ENCODE measurements at places on chromosomes 3 and 15. TPM values are rescaled to one million over a fixed set of nuclear protein-coding genes. Genes with fewer than 3 reads are reported as not detected.

DNA sequence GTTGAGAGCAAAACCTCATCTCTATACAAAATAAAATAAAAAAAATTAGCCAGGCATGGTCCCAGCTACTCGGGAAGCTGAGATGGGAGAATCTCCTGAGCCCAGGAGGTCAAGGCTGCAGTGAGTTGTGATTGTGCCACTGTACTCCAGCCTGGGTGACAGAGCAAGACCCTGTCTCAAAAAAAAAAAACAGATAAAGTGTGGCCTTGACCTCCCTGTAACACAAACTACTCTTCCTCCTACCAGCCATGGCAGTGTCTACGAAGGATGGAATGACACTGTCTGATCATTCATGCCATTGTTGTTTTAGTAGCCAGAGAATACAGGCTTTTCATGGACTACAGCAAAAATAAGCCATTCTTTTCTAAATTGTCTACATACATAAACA is 117.1 kb upstream of the IQSEC1 start:
- H3K36me3 ChIP-seq, result no peaks in the 10 kb centered on the region
- DNase-seq, result no peak
- no peak overlapping the region for H3K4me3 ChIP-seq
- H3K27ac ChIP-seq, result no peak overlapping the region
- no peaks in the 10 kb centered on the region for H3K27me3 ChIP-seq

- H3K36me3 ChIP-seq, result no peaks in the 10 kb centered on the region
- DNase-seq, result no peak
- no peak overlapping the region for H3K4me3 ChIP-seq
- H3K27me3 ChIP-seq, result no peaks in the 10 kb centered on the region
These were observed 57.2 kb upstream of the TOPAZ1 start for GRCh38 chr3:44184319-44184953.

- no peaks in the 10 kb centered on the region for H3K36me3 ChIP-seq
- DNase-seq, result no peak
- H3K27me3 ChIP-seq, result no peaks in the 10 kb centered on the region
- no peaks in the 10 kb centered on the region for H3K4me1 ChIP-seq
- H3K27ac ChIP-seq, result no peak overlapping the region
These were observed 147.3 kb upstream of the DPH6 start for GRCh38 chr15:35693286-35693685.

DNA sequence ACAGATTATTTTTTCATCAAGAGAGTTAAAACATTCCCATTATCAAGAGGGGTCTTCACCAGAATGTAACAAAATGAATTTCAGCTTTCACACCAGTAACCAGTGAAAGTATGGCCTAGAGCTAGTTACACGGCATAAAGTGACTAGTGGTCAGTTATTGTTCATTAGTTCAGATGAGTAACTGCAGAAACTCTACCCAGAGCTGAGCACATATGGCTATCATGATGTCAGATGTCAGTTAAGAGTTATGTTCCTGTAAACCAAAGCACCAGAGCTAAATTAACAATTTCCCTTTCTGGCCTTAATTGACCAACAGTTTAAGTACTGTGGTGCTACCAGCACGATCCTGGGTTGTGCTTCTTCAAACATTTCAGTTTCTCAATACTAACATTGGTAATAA is 6.6 kb upstream of the MRPS25 start:
- peaks cover 6% of the 10 kb centered on the region for H3K36me3 ChIP-seq
- no peaks in the 10 kb centered on the region for H3K27me3 ChIP-seq
- no peak for DNase-seq
- H3K27ac ChIP-seq, result no peak overlapping the region
- H3K4me3 ChIP-seq, result no peak overlapping the region

DNA sequence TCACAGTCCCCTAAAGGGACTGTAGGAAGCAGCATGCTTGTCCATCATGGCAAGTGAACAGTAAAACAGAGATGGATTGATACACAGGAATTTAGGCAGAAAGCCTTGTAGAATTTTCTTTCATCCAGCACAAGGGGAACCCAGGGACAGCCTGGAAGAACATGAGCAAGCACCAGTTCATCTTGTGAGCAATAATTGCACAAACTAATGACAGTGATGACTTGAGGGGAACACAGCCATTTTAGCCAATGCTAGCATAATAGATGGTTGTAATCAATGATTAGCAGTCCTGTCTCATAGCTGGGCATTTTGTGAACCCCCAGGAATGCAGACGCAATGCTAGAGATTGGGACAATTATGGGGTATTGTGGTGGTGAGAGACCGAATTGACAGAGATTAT is 6.7 kb downstream of the CD200 start:
- DNase-seq, result no peak
- peaks cover 1% of the 10 kb centered on the region for H3K36me3 ChIP-seq
- H3K27ac ChIP-seq, result peak overlapping the region; percentile 37

DNA sequence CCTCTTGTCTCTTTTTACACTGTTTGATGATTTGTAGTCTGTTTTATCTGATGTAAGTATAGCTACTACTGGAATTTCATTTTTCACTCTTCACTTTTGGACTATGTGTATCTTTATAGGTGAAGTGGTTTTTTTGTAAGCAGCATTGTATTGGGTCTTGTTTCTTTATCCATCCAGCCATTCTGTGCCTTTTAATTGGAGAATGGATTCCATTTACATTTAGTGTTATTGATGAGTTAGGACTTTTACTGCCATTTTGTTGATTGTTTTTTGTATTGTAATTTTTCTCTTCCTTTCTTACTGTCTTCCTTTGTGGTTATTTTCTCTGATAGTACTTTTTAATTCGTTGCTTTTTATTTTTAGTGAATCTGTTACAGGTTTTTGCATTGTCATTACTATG is 54.5 kb downstream of the RNF13 start:
- peaks cover 5% of the 10 kb centered on the region for H3K36me3 ChIP-seq
- no peaks in the 10 kb centered on the region for H3K4me1 ChIP-seq
- no peak overlapping the region for H3K27ac ChIP-seq
- H3K4me3 ChIP-seq, result no peak overlapping the region

- H3K36me3 ChIP-seq, result no peaks in the 10 kb centered on the region
- no peaks in the 10 kb centered on the region for H3K4me1 ChIP-seq
- no peak for DNase-seq
These were observed 88.4 kb downstream of the DGKG start for GRCh38 chr3:186273586-186273985.

Gene SMCO1
- not detected for total RNA-seq

Gene GOLGA8N
- 9.6 TPM for total RNA-seq

- H3K27ac ChIP-seq, result no peak overlapping the region
- H3K4me3 ChIP-seq, result no peak overlapping the region
- peaks cover 12% of the 10 kb centered on the region for H3K4me1 ChIP-seq
- H3K27me3 ChIP-seq, result no peaks in the 10 kb centered on the region
- DNase-seq, result no peak
- no peaks in the 10 kb centered on the region for H3K36me3 ChIP-seq
These were observed 36.3 kb downstream of the KBTBD8 start for GRCh38 chr3:67034371-67034770.

DNA sequence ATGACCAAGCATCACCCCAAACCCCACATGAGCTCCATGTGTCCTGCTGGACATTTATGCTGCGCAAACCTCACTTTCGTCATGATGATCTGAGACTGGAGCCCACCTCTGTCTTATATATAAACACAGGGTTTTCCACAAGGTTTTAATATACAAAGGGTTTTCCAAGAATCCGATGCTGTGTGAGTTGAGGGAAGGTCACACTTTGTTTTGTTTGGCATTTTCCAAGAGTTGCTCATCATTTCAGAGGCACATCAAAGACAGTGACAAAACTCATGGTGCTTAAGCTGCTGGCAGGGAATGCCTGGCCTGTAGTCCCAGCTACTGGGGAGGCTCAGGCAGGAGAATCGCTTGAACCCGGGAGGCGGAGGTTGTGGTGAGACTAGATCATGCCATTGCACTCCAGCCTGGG is 20.0 kb downstream of the EFCC1 start:
- H3K36me3 ChIP-seq, result no peaks in the 10 kb centered on the region
- peaks cover 25% of the 10 kb centered on the region for H3K4me1 ChIP-seq
- H3K27ac ChIP-seq, result no peak overlapping the region
- no peak overlapping the region for H3K4me3 ChIP-seq

DNA sequence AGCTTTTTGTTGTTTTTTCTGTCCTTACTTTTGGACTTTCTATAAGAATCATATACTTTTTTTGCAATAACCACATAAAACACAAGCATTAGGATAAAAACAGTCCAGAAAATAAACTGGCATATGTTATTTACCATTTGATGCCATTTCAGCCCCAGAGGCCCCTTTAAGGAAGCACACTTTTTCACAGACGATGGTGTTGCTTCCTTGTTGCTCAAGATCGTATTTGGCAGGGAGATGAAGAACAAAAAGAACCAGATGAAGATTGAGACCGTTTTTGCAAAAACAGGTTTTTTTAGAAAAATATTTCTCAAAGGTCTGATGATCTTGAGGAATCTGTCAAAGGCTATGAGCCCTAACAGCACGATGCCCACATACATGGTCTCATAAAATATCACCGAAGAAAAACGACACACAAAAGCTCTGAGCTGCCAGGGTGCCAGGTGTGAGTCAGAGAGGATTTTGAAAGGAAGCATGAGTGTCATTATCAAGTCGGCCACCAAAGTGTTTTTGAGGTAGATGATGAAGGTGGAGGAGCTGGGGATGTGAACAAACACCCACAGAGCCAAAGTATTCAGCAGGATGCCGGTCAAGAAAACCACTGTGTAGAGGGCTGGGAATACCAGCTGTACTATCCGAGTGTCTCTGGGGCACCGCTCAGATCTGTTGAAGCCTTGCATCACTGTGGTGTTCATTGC is 902 bp downstream of the P2RY13 start:
- no peaks in the 10 kb centered on the region for H3K36me3 ChIP-seq
- no peaks in the 10 kb centered on the region for H3K27me3 ChIP-seq
- peak; percentile 25 for DNase-seq
- H3K27ac ChIP-seq, result no peak overlapping the region
- peaks cover 7% of the 10 kb centered on the region for H3K4me1 ChIP-seq

DNA sequence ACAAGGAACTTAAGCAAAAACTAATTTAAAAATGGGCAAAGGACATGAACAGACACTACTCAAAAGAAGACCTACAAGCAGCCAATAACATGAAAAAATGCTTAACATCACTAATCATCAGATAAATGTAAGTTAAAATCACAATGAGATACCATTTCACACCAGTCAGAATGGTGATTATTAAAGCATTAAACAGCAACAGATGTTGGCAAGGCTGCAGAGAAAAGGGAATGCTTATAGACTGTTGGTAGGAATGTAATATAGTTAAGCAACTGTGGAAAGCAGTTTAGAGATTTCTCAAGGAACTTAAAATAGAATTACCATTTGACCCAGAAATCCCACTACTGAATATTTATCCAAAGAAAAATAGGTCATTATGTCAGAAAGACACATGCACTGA is 482.2 kb downstream of the SQOR start:
- H3K4me3 ChIP-seq, result no peak overlapping the region
- H3K27me3 ChIP-seq, result no peaks in the 10 kb centered on the region
- no peak overlapping the region for H3K27ac ChIP-seq
- H3K36me3 ChIP-seq, result no peaks in the 10 kb centered on the region

Gene SERPINI2
- not detected for total RNA-seq

DNA sequence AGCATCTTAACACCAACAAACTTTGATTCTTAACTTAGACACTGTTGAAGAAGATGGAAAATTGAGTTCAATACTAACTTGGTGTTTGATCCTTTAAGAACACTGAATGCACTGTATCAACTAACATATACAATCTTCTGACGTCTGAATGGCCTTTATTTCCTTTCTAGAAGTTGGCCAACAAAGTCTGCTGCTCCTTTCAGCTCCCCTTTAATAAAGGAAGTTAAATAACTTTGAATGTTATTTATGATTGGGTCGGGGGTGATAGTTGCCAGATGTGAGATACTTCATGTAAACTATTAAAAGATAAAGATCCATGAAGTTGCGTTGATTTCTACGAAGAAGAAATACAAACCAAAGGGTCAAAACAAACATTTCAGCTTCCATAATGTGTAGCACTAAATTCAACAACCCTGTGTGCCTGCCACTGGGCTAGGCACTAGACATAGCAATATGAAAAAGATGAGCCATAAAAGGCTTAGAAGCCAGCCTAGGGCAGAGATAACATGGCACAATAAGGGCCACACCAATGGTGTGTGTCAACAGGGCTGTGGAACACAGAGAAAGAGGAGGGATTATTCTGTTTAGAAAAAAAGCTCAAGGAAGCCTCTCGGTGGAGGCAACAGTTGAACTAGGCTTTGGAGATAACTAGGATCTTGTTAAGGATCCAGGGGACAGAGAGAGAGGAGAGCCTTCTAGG is 337.8 kb downstream of the MECOM start:
- H3K27ac ChIP-seq, result no peak overlapping the region
- DNase-seq, result no peak
- H3K27me3 ChIP-seq, result no peaks in the 10 kb centered on the region
- no peak overlapping the region for H3K4me3 ChIP-seq
- H3K4me1 ChIP-seq, result no peaks in the 10 kb centered on the region

GRCh38 chr3:43999728-44000319 is 241.9 kb upstream of the TOPAZ1 start:
- H3K27ac ChIP-seq, result no peak overlapping the region
- peaks cover 45% of the 10 kb centered on the region for H3K27me3 ChIP-seq
- H3K4me3 ChIP-seq, result no peak overlapping the region
- peaks cover 49% of the 10 kb centered on the region for H3K4me1 ChIP-seq

- H3K4me1 ChIP-seq, result no peaks in the 10 kb centered on the region
- H3K36me3 ChIP-seq, result peaks cover 16% of the 10 kb centered on the region
- no peak overlapping the region for H3K4me3 ChIP-seq
- DNase-seq, result no peak
- H3K27me3 ChIP-seq, result no peaks in the 10 kb centered on the region
These were observed 74.7 kb upstream of the ACKR4 start for GRCh38 chr3:132522353-132522752.

DNA sequence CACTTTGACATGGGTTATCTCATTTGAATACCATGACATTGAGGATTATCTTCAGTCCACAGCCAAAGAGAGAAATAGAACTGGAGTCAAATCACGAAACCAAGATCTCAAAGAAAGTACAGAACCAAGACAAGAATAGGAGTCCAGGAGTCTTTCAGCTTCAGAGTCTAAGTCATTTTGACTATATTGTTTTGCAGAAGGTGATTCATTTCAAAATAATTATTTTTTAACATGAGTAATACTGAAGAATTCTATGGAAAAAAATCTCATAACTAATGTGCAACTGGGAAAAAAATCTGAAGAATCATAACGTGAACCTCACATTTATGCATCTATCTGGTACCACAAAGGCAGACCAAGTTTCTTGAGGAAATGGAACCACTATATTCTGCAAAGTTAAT is 60.3 kb downstream of the UBE3A start:
- peaks cover 22% of the 10 kb centered on the region for H3K36me3 ChIP-seq
- DNase-seq, result no peak
